Nucleus accumbens (tissue), 56 donors: ENCODE measurements at places on chromosomes 1 and 21.

DNA sequence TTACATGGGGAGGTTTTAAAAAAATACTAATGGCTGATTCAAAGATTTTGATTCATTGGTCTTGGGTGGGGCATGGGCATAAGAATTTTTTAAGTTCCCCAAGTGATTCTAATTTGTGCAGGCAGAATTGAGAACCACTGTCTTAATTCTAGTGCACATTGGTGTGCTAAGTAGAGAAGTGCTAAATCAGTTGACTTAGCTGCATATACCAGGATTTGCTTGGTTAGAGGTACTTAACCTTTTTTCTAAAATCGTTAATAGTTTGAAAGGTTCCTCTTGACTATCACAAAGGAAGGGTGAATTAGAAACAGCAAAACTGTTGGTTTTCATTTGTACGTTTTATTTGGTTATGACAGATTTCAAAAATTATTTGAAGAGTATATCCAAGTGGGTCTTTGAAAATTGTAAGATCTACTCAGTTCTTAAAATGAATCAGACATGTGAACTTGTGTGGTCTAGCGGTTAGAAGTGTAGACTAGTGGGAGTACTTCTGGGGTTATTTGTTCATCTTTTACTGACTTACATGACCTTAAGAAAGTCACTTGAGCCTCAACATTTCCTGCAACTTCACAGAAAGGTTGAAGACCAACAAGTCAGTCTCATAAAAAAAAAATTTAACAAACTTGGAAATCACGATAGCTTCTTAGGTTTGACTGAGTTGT lies 66.7 kb downstream of the RPAP2 start:
- no peak for DNase-seq

GRCh38 chr1:220924331-220924970 lies 45.2 kb downstream of the HLX start:
- DNase-seq: no peak

GRCh38 chr1:24015221-24016210 lies 35.4 kb upstream of the SRSF10 start:
- DNase-seq: no peak

DNA sequence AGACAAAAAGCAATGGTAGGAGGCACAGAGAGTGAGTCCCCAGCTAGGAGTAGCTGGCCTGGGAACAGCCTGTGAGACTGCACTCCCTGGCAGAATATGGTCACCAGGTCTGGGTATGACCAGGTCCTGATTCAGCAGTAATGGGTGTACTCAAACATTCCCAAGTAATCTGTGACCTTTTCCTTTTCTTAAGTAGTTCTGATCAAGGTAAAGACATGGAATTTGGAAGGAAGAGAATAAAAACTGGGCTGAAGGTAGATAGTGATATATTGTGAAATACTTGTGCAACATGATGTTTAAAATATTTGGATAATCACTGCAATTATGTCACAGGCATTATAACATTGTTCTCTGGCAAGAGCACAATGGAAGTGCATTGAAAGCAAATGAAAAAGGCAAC lies 147.2 kb upstream of the DPYD start:
- no peak for DNase-seq

GRCh38 chr21:45084121-45084520 lies 9.7 kb downstream of the ADARB1 start:
- DNase-seq: no peak

DNA sequence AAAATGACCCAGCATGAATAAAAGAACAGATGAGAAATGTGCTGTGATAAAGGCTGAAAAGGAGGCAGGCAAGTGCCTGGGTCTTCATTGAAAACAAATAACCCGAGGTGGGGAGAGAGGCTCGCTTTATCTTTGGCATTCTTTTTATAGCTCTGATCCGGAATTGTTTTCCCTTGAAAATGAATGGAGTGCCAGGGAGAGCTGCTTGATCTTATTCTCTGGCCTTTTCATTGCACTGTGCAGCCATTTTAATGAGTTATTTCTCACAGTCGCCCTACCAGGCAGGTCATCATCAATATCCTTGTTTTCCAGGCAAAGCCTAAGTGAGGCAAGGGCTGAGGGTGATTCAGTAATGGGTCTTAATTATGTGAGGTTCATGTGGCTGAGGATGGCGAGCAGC lies 39.8 kb upstream of the HLX start:
- DNase-seq: no peak

DNA sequence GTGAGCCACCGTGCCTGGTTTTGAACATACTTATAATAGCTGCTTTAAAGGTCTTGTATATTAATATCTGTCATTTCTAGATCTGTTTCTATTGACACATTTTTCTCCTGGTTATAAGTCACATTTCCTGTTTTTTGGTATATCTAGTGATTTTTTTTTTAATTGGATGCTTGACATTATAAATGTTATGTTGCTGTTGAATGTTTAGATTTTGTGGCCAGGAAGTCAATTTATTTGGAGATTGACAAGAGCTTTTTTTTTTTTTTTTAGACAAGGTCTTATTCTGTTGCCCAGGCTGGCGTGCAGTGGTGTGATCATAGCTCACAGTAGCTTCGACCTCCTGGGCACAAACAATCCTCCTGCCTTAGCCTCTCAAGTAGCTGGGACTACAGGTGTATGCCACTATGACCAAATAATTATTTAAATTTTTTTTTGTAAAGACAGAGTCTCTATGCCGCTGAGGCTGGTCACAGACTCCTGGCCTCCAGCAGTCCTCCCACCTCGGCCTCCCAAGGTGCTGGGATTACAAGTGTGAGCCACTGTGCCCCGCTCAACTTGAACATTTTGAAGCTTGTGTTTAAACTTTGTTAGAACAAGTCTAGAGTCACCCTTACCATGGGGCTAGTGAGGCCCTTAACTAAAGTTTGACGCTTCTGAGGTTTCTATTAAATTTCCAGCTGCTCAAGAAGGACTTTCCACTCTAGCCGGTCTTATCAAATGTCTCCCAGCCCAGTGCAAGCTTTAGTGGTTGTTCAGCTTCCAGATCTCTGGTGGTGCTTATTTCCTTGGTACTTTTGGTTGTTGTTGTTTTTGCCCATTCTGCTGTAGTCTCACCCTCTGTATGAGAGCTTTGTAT lies 8.6 kb upstream of the CHI3L2 start:
- no peak for DNase-seq

GRCh38 chr1:182185842-182186756 lies 124.6 kb upstream of the ZNF648 start:
- no peak for DNase-seq

DNA sequence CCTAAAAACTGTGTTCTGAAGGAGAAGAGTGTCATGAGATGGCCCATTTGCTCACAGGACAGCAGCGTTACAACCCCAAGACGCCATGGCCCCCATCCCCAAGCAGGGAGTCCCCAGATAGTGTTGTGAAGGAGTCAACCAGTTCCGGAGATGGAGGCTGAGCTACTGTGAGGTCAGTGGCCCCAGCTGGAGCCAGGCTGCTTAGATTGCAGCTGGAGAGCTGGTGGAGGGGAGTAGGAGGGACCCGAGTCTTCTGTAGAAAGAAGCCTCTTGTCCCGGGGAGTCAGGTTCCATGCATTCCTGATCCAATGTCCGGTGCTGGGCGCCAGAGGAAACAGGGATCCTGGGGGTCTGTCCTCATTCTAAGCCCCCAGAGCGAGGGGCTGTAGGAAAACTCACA lies 93.5 kb upstream of the SIM2 start:
- no peak for DNase-seq

- DNase-seq: no peak
Measured at GRCh38 chr1:230743899-230744298, 3.3 kb upstream of the CAPN9 start.

DNA sequence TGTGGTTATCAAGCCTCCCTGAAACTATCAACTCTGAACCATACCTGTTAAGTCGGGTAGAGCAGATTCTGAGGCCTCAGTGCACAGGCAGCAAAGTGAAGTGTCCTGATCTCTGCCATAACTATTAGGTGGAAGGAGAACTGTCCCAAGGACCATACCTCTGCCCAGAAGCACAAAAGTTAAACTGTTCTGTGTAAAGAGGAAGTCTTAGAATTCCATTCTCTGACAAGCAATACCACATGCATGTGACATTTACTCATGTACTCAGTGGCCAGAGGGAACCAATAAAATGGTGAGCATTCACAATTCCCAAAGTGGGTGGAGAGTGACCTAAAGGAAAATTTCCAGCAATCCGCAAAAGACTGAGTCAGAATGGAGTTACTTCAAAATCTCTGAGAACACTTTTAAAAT lies 61.0 kb downstream of the TOR3A start:
- no peak for DNase-seq

- DNase-seq: no peak
Measured at GRCh38 chr1:81974222-81974841, 173.6 kb downstream of the ADGRL2 start.

GRCh38 chr1:7517611-7518330 lies 253.3 kb upstream of the VAMP3 start:
- DNase-seq: no peak
